NK-92 treated with Interleukin-12 subunit alpha and Interleukin-12 subunit beta, amount 100 ng/mL, for 24 hours (cell line): ENCODE measurements at places on chromosomes 7 and 10.

DNA sequence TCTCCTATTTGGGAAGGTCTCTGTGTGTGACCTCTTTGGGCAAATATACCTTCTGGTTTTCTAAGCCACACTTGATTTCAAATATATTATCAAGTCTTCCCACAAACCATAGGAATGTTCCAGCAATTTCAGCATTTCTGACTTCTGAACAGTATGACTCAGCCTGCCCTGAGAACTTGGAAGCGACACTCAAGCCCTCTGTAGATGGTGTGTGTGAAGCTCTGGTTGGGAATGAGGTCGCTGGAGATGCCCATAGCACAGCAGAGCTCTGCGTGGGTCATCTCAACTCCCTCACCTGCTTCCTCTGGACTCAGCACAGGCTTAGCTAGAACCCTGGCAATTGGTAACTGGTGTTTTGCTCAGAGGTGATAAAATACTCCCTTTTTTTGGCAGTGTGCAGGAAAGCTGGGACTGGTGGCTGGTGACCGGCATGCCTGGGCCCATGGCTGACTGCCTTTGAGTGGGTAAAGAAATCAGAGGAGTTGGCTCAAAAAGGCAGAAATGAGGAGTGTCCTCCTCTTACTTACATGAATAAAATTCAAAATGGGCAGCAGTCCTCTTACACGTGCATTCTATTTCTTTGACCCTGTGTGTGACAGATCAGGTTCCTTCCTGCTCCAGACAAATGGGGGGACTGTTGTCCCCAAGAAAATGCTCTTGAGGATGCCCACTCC, 87.5 kb upstream of the NRP1 start:
- no peak for DNase-seq

DNA sequence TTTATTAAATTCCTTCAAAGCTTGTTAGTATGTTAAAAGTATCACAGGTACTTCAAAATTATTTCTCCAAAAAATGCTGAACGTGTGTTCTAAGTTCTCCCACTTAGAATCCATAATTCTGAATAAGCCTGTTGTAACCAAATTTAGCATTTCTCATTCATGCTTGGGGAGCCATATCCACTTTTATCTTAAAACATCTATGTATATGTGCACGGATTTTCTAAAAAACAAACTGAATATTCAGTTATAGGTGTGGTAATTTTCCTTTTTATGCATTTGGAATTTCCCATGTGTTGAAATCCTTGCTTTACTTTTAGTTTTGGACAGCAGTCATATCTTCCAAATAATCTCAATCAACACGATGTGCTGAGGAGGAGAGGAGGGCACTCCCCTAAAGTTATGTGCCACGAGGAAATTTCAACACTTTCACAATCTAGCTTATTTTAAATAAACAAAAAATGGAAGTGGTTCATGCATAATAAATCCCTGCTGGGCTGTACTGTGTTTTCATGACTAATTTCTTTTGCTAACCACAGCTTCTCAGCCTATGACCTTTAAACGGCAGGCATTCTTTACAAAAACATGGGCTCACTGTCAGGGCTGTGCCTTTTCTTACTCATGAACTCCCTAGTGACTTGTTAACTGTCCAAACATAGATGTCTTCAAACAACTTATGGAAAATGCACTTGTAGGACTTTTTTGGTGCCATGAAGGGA, 380.3 kb upstream of the SEMA3C start:
- no peak for DNase-seq

DNA sequence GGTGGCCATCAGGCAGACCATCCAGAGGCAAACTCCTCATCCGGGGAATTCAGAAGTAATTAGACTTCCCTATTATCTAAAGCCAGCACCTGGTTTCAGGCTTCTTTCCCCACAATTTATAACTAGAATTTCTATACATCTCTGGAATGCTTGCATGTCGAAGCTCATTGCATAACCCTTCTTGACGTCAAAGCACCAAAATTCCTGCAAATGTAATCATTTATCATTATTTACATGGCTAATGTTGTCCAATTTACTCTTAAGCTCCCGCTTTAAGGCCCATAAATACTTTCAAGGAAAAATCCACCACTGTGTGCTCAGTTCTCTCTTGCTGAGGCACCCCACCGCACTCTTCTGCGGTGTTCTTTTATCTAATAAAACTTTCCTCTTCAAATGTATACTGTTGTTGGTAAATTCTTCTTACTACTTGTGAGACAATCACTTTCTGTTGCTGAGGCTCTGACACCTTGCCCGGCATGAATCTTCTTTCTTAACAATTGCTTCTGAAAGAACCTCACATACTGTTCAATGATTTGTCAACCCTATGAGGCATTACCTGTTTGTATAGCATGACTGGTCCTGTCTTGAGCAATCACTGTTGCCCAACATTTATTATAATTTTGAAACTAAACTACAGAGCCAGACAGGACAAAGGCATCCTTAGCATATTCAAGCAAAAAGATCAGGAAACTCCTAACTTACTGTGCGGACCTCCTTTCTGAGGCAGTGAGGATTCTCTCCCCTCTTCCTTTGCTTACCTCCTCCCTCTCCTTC, 17.4 kb upstream of the GPR141 start:
- DNase-seq = no peak

GRCh38 chr7:158329014-158329610, 258.5 kb downstream of the PTPRN2 start:
- no peak for DNase-seq

GRCh38 chr10:63670291-63670898, 149.2 kb downstream of the REEP3 start:
- no peak for DNase-seq

DNA sequence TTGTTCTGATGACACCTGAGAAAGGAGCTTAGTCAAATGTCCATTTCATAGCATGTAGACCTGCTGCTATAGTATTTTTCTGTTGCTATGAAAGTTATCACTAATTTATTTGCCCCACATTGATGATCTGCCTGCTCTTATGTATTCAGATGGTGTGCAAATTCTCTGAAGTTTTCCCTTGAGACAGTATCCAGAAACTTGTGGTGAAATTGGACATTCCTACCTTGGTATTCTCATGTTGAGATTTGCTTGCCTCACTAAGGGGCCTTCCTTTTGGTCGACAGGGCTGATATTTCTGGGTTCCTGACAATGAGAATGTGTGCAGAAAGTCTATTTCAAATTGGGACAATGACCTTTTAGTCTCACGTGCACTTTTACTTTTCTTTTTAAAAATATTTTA, 253.2 kb upstream of the FZD8 start:
- no peak for DNase-seq

DNA sequence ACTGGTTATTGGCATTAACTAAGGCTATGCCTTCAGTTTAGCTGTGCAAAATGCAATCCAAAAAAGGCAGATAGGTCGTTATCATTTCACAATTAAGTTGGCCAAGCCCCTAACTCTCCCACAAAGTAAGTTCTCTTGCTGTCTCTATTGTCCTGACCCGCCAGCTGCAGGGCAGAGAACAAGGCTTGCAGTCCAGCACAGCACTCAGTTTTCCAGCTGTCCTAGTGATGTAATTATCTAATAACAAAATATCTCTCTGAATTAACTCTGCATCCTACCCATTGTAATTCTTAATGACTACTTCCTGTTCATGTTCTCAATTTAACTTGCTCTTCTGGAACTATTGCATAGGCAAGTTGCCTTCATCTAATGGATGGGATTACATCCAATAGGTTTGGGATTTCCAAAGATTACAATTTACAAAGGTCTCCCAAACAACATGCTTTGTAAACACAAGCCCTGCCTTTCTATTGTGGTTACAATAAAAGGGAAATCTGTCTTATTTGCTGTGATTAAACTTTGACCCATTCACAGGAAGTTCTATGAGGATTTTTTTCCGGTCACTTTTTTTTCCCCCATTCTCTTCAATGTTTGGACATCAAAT, 55.2 kb downstream of the CDK6 start:
- DNase-seq = no peak

DNA sequence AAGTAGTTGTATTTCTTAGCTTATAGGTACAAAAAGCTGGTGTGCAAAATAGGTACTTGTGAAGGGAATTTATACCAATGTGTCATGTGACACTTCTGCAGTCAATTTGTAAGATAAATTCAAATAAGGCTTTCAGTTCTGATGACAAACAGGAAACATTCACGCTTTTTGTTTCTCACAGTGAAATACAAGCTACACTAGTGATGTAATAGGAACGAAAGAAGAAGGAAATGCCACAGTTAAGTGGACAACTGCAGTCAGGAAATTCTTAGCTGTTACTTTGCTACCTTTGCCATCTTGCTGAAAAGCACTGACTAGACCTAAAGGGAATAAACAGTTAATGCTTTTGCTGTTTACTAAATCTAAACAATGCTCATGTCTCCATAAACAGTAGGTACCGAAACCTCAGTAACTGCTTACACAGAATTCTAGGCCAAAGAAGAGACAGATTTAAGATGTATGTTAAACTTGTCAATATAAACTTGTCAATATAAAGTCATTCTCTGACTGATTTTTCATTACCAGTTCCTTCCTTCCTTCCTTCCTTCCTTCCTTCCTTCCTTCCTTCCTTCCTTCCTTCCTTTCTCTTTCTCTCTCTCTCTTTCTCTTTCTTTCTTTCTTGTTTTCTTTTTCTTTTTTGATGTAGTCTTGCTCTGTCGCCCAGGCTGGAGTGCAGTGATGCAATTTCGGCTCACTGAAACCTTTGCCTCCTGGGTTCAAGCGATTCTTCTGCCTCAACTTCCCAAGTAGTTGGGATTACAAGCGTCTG, 10.1 kb downstream of the OTUD1 start:
- no peak for DNase-seq

DNA sequence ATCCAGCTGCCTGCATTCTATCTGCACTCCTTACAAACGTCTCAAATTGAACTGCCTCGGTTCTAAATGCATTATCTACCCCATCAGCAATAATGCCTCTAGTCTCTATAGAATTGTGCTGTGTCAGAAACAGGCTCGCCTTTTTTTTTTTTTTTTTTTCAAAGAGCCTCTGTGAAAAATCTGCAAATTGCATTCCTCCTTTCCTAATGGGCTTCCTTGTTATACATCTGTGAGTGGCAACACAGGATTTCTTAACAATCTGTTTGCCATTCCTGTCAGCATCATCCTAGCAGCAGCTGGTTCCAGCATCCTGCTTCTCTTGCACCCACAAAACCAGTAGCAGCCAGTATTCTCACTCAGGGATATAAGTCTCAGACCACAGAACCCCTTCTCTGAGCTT, 413.5 kb upstream of the SEMA3D start:
- DNase-seq = no peak
